ENCODE measurements at places on chromosomes 7 and 10.

GRCh38 chr7:143222782-143223181, 945 bp downstream of the TAS2R40 start:
- DNase-seq: no peak

DNA sequence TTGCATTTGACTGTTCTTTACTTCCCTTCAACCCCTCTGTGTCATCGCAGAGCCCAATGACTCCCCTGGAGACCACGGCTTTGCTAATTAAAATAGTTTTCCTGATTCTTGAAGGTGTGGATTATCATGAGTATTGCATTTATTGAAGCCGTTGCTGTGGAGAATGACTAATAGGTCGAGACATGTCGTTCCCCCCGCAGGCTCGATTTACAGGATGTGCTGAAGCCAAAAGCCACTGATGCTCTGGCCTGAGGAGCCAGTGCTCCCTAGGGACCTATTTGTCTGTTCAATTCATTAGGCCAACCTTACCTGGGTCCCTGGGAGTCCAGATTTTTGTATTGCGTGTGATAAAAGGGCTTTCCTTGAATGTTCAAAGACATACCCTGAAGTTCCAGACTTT, 102.3 kb downstream of the NPTX2 start:
- DNase-seq: no peak

DNA sequence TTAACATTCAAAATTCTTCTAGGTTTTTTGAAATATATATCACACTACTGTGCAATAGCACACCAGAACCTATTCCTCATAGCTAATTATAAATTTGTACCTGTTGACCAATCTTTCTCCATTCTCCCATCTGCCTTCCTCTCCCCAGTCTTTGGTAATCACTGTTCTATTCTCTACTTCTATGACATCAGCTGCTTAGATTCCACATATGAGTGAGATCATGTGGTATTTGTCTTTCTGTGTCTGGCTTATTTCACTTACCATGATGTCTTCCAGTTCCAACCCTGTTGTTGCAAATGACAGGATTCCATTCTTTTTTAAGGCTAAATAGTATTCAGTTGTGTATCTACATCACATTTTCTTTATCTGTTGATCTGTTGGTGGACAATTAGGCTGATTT, 54.4 kb upstream of the CCDC6 start:
- DNase-seq: no peak

- DNase-seq: no peak
Observed at GRCh38 chr7:7972128-7972527, 3.5 kb downstream of the GLCCI1 start.

- no peak for DNase-seq
Observed at GRCh38 chr10:78617631-78618030, 451.1 kb upstream of the ZMIZ1 start.

DNA sequence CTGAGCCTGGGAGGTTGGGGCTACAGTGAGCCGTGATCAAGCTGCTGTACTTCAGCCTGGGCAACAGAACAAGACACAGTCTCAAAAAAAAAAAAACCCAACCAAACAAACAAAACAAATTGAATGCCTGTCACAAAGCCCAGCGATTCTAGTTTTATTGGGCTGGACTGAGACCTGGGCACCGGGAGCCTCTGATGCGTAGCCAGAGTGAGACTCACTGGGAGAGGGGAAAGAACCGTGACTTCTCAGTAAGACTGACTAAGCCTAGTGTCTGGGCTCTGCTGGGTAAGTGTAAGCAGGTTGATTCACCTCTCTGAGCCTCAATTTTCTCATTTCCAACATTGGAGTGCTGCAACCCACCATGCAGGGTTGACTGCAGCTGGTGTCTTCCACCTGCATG, 10.1 kb upstream of the LEP start:
- no peak for DNase-seq

DNA sequence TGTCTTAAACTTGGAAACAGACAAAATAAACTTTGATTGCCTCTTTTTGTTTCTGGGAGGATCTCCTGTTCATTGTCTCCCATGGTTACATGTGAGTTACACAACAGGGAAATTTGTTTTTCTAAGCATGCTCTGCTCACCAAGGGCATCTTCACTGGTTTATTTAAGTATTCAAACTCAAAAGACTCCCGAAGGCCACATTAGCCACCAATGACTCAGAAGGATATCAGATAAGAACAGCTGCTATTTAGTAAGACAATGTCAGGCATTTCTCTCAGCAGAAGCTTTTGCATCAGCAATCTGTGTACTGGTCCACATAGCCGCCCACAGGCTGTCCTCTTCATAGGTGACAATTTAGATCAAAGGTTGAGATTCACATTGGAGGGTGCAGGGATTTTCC, 19.3 kb downstream of the OR6B1 start:
- DNase-seq: no peak

- DNase-seq: no peak
Observed at GRCh38 chr10:106338486-106338885, 826.0 kb downstream of the SORCS1 start.

- DNase-seq: no peak
Observed at GRCh38 chr10:51800121-51800520, 100.7 kb upstream of the CSTF2T start.

- no peak for DNase-seq
Observed at GRCh38 chr7:121419201-121420148, 23.4 kb upstream of the FAM3C start.

DNA sequence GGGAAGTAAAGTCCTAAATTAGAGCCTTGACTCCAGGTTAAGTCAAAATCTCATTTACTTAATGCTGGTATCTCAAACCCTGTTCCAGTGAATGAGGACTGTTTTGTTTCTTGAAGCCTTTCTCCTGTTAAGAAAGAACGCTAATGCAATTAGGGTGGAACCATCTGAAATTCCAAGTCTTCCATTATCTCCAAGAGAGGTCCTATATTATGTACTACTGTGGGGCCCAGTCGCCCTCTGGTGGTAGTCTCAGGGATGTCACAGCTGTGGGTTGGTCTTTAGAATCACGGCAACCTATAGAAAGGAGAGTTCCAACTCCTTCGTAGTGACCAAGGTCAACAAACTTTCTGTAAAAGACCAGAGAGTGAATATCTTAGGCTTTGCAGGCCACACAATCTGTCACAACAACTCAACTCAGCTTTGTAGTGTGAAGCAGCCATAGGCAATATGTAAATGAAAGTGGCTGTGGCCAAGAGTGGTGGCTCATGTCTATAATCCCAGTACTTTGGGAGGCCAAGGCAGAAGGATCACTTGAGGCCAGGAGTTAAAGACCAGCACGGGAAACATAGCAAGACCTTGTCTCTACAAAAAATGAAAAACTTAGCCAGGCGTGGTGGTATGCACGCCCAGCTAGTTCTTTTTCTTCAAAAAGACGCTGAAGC, 9.3 kb downstream of the RPP38 start:
- peak; percentile 51 for DNase-seq

- peak; percentile 85 for DNase-seq
Observed at GRCh38 chr10:70815504-70816219, at the start of gene SGPL1. SGPL1 (plus strand) TSS chr10:70815948; CDS start chr10:70816854, 906 bp downstream.

GRCh38 chr7:108079648-108080591, 50.2 kb downstream of the LAMB4 start:
- no peak for DNase-seq

GRCh38 chr7:55056577-55057480, 38.0 kb downstream of the EGFR start:
- DNase-seq: no peak

DNA sequence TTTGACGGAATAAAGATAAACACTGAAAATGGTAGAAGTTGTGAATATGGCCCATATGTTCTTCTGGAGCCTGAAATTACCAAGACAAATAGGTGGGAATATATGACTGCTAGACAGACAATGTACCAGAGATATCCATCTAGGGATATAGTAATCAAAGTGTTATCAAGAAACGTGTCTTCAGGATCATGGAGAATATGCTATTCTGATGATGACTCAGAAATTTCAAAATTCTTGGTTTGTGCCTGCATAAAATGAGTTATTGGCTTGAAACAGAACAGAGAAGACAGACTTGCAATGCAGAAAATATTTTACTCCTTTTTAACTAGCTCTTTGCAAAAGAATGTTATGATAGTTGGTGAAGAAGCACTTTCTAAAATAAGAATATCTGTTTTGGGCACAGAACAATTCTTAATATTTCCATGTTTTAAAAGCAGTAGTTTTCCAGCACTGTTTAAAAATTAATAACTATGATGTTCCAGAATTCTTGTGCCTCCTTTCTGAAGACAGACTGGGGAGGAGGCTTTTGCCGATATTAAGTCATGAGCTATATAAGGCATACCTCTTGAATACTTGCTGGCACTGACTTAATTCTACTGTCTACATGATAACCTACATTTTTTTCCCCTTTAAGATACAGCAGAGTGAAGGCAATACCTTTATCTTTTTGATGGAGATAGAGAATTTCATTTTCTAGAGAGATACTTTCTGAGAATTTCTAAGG, 34.4 kb upstream of the CABCOCO1 start:
- DNase-seq: no peak

DNA sequence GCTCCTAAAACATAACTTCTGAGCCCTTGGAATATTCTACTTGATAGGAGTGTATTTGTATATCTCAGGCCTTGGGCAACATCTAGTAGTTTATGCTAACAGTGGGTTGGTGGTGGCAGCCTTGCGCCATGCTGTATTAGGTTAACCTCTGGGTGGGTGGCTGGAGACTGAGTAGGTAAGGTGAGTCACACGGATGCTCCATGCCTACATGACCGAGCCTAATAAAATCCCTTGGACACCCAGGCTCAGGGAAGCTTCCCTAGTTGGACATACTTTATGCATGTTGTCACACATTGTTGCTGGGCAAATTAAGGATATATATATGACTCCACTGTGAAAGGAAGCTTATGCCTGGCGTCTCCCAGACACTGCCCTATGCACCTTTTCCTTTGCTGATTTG, 6.0 kb upstream of the DAGLB start:
- no peak for DNase-seq

DNA sequence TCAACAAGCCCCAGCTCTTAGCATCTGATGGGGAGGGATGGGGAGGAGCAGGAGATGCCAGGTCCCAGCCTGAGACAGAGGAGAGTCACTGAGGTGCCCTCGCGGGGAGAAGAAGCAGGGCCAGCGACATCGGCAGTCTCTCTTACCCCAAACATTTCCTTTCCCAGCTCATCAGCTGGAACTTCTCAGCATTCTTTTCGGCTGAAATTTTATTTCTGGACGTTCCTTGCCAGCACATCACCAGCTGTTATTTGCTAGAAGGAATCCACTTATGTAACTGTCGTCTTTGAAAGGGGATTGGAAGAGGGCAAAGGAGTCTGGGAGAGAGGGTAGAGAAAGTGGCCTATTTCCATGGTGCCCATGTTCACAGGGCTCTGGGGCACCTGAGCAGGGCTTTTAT, 101.0 kb upstream of the SHH start:
- no peak for DNase-seq

GRCh38 chr10:15433850-15434537, 62.9 kb upstream of the FAM171A1 start:
- DNase-seq: peak; percentile 20

- DNase-seq: no peak
Observed at GRCh38 chr10:122236690-122237306, 34.3 kb upstream of the BTBD16 start.

DNA sequence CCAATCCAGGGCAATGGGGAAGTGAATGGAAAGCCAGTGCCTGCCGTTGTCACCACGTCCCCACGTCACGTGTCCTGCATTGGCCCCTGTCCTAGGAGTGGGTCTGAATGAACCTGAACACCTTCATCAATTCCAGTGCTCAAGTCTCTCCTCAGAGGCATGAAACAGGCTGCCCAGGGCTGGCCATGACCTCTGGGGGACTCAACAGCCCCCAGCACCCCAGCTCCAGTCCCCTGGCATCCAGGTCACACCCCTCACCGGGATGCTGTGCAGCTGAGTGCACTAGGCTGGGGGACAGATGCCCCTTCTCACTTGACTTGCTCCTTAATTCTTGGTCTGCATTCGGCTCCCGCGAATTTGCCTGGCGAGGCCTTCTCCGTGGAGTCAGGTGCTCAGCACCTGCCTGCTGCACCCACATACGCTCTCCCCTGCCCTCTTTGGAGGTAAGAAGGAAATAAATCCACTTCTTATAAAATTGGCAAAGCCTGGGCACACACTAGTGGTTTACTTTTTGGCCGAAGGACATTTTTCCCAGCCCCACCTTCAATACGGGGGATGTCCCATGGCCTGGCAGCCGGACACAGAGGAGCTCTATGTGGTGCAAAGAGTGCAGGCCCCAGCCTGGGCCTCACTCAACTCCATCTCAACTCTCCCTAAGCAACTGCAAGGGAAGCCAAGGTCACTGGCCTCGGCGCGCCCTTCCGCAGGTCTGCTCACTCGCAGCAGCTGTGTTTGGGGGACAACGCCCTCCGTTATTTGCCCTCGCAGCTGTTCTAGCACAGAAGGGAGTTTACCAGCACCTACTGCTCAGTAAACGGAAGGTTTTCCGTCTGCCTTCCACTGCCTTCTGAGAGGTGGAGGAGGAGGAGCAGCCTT, 77.6 kb upstream of the SHH start:
- no peak for DNase-seq

- DNase-seq: no peak
Observed at GRCh38 chr10:115066528-115066927, 26.6 kb upstream of the ATRNL1 start.

GRCh38 chr10:91054325-91054724, 133.4 kb upstream of the ANKRD1 start:
- no peak for DNase-seq

- DNase-seq: no peak
Observed at GRCh38 chr10:93315246-93315645, 166.9 kb downstream of the MYOF start.

- no peak for DNase-seq
Observed at GRCh38 chr10:29765330-29765729, 130.6 kb upstream of the SVIL start.

DNA sequence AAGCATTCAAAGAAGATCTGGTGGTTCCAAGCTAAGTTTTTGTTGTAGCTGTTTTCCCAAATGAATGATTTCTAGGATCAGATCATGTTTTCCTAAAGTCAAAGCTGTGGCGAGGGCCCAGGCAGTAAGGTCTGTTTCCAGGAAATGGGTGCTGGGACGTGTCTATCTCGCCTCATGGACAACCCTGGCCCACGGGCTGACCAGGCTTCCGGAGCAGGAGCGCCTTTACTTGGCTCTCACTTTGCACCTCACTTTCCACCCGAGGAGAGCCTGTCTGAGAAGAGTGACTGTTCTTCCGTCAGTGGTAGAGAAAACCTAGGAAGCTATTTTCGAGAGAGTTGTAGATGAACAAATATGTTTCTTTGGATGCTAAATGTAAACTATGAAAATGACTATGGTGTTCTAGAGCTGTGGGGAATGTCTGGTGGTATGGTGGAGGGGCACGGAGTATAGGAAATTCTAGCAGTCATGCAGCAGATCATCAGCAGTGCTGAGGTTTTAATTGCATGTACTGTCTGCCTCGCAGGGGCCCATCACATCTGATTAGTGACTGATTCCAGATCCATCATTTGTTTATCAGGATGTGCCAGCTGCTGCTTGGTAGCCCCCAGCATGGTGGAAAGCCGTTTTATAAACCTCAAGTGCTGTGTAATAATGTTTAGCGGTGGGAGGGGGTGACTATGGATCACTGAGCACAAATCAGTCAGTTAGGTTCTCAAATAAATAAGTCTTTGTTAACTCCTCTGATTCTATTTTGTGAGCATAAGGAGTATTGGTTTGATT, 66.6 kb downstream of the VWC2 start:
- no peak for DNase-seq
